ENCODE measurements at places on chromosomes 1 and 21.

DNA sequence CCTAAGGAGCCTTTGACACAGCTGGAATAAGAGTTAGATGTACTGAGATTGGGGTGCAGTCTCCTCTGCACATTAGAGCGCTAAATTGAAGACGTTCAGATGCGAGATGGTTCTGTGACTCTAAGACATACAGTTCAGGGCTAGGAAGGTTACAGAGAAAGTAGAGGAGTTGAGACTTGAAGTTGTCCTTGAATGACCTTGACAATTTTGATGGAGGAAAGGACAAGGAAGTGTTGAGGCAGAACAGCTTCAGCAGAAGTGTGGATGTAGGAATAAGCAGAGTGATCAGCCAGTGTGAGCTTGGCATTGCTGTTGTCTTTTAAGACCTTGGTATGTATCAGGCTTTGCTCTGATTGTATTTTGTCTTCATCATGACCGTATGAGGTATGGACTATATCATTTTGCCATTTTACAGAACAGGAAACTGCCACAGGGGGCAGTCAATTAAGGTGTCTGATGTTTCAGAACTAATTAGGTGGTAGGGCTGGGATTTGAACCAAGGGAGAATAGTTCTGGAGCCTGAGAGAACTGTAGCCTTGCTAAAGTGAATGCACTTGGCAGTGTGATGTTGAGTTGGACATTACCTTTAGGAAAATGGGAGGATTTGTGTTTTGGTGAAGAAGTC, 9.2 kb downstream of the TTF2 start:
- no peak for DNase-seq

DNA sequence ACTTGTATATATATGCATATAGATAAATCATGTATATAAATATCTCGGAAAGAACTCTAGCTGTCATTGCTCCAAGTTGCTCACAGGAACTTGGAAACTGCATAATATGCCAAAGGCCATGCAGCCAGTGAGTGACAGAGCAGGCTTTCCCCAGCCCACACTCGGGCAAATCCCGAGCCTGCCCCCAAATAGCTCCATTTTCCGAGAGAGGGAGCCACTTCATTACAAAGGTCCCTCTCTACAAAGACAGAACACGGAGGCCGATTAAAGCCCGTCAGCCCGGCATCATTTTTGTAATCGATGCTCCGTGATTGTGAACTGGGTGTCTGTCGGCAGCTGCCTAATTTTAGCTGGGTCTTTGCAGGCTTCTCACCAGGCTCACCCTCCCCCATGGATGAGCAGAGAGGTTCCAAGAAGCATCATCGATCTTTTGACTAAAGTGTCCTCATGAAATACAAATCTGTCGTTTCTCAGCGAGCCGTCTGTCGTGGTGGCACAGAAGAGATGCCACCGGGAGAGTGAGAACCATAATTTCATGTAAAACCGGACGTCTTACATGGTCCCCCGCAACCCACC, 663.9 kb downstream of the PTPRU start:
- no peak for DNase-seq

DNA sequence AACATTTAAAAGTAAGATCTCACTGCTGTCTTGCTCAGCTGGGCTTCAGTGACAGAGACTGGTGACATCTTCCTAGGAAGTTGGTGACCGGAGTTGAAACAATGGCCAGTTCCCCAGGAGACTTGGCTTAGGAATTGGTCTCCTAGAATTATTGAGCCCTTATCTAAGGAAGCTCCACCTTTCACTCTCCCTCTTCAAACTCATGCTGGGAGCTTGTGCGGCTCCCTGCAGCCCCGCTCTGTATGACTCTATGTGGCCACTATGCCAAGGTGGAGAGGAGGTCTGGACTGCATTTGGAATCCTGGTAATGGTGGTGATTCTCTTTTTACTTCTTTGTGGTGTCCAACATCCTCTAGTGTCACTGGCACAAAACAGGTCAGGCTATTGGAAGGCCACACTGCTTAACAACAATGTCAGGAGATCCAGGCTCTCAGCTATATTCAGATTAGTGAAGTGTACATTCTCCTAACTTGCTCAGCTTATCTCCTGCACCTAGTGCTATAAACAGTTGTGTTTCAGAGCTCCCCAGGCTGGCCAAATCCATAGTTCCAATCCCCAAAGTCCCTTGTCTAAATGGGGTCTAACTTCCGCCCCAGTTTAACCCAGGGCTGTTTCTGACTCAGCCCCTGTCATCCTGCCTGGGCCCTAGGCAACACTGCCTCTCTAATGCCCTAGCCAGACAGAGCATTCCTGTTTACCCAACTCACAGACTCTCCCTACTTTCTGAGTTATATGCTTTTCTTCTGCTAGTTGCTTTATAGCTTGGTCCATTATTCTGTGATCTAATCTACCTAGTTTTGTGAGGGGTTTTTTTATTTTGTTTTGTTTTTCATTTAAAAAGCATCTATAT, 18.3 kb downstream of the ATP2B4 start:
- no peak for DNase-seq

DNA sequence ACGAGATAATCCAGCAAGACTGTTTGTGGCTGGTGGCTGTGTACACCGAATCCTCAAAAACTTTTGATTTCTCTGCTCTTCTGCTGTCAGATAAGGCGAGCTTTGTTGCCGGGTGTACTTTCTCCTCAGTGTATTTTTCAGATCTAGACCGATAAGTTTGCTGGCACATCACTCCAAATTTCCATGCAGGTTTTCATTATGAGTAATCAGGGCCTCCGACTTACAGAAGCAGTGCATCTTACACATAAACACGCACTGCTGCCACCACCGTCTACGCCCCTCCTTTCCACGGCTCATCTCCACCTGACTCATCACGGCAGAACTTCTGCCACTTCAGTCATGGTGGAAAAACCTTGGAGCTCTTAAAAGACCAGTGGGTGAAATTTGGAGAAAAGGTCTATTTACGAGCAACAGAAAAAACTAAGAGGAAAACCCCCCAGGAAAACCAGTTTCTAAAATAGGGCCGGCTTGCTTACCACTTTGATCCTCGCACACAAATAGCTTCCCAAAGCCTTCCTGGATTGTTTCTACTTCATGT, 7.7 kb downstream of the ZBTB21 start:
- DNase-seq, result no peak

DNA sequence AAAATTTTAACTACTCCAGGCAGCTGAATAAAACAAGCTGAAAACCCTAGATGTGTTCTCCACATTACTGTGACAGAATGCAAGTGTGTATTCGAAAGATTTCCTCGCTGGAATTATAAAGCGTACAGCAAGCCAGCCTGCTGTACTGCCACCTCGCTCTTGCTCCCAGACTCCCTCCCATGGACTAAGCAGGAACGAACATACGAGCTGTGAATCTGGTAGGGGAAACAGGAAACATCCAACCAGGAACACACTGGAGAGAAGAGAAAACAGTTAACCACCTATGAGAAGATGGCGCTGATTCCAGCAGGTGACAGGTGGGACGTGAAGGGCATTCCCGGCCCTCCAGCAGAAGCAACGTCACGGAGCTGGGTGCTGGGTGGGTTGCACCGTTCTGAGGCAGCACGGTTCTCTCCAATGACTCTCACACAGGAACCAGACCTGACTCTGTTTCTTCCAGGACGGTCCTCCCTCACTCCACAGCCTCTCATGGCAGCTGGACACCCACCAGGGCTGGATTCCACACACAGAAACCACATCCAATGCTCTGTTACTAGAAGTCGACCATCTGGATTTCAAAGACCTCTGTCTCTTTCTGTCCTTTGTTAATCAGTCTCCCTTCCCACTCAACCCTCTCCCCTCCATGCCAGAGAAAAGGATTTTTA, 219.2 kb downstream of the RERE start:
- no peak for DNase-seq

GRCh38 chr1:43074244-43074643, 97.8 kb downstream of the EBNA1BP2 start:
- no peak for DNase-seq

DNA sequence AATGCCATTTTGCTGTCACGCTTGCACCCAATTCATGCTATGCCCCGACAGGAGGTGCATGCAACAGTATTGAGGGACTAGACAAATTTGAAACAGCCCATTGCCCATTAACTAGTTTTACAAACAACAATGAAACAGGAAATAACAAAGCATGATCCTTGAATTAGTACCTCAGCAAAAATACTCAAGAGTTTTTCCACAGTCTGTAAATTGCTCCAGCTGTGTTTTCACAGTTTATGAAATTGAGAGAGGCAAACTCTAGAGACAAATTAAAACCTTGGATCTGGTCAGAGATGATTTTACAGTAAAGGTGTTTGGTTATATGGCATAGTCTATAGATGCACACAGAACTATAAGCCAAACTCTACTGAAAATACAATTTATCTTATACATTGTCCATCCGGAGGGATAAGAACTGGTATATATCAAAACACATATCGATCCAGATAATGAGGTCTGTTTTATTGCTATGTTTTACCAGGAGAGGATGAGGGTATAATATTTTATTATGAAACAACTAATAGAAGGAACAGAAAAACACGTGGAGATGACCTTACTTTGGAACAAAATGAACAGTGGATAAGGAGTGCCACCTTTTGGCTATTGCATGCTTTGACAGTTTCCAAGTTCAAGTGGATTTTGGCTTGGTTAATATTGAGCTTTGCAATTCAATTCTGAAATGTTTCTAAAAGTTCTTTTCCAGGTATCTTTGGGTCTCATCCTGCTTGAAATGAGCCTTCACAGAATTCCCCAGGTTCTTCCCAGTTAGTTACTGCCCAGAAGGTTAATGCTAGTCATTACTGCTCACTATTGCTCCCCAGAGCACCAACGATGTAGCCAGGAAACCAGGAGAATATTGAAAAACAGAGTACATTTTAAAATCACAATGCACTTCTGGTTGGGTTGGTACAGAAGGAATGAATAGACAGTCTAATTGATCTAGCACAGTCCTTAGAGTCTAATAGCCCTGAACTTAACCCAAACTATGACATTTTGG, 45.7 kb downstream of the ZC3H11B start:
- DNase-seq, result no peak

- no peak for DNase-seq
These were observed 11.4 kb downstream of the RGS5 start for GRCh38 chr1:163191301-163191700.

- no peak for DNase-seq
These were observed 498.5 kb downstream of the NUF2 start for GRCh38 chr1:163820226-163820625.

DNA sequence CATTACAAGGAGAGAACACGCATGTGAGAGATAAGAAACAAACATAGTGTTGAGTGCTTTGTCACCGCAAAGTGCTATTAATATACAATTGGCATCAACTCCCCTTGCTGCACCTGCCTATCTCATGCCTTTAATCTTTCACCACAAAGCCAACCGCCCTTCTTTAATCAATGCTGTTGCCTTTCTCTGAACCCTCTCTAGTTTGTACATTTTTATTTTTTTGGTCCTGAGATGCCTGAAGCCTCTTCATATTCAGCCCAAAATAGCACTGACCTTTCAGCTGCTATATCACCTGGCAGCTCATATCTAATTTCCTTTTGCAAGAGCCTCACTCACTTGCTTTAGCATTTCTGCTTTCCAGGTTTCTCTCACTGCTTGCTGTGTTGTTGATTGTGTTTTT, 504.7 kb downstream of the NUF2 start:
- DNase-seq, result no peak

DNA sequence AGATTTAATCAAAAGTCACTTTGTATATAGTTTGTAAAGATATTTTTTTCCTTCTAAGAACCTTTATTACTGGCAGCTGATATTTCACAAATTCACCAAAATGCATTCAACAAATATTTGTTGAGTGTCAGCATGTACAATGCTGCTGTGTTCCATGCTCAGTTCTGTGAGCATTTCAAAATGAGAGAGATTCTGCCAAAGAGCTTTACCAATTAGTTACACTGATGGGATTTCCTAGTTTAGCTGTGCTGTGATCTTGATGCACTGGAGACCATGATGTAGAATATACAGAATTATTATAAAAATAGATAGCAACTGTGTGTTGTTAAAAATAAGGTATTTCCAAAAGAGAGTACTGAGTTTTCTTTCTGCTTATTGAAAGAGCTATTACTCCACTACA, 225.6 kb downstream of the BRINP3 start:
- DNase-seq, result no peak

GRCh38 chr1:31111290-31111951, 45.9 kb upstream of the PUM1 start:
- DNase-seq, result no peak

- DNase-seq, result peak; percentile 93
These were observed 1.5 kb downstream of the RPS6KA1 start for GRCh38 chr1:26530895-26531598.
